ENCODE measurements at places on chromosomes 5 and 9.

DNA sequence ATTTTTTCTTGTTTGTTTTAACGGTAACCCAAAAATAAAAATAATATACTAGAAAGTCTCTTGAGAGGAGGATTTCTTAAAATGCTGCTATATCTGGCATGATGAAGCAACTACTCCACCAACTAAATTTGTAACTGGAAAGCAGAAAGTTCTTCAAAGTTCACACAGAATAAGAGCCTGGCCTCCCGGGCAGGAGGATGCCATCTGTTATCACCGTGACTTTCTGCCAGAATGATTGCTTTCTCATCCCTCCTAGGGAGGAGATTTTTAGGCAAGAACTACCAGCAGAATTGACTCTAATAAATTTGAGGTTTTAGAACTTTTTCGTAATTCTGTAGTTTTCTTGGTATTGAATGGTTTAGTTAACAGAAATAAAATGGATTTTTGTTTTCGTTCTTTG, 464.6 kb upstream of the ACTBL2 start:
- DNase-seq: no peak

DNA sequence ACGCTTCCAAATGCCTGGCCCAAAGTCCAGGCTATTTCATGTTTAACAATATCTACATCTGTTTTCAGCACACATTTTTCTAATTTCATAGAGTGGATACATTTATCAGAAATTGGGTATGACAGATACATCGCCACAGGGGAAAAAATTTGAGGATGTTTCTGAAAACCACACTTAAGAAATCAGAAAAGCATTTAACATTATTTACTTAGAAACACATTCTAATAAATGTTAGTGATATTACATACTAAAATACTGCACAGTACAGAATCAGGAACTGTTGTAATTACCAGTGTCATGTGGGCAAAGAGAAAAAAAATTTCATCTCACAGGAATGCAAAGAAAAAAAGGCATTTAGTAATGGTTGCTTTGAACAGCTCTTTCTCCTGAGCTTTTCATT, 310.5 kb upstream of the KIF2A start:
- no peak for DNase-seq

GRCh38 chr9:129478961-129479630, 141.8 kb downstream of the C9orf50 start:
- DNase-seq: no peak

GRCh38 chr5:149452007-149452664, 73.0 kb upstream of the IL17B start:
- DNase-seq: no peak

GRCh38 chr9:75176037-75176436, 87.7 kb downstream of the OSTF1 start:
- DNase-seq: no peak
